ENCODE measurements at places on chromosomes 1 and 21.

- DNase-seq = no peak
Observed at GRCh38 chr1:184775329-184775728, 20.7 kb upstream of the EDEM3 start.

GRCh38 chr1:30250338-30250983 is 472.9 kb downstream of the MATN1 start:
- DNase-seq = no peak

GRCh38 chr1:12034381-12034801 is 15.1 kb downstream of the MIIP start:
- no peak for DNase-seq

- DNase-seq = peak; percentile 41
Observed at GRCh38 chr1:41812051-41812450, 106.7 kb downstream of the HIVEP3 start.

GRCh38 chr1:24905979-24906720 is 23.9 kb downstream of the RUNX3 start:
- DNase-seq = no peak

DNA sequence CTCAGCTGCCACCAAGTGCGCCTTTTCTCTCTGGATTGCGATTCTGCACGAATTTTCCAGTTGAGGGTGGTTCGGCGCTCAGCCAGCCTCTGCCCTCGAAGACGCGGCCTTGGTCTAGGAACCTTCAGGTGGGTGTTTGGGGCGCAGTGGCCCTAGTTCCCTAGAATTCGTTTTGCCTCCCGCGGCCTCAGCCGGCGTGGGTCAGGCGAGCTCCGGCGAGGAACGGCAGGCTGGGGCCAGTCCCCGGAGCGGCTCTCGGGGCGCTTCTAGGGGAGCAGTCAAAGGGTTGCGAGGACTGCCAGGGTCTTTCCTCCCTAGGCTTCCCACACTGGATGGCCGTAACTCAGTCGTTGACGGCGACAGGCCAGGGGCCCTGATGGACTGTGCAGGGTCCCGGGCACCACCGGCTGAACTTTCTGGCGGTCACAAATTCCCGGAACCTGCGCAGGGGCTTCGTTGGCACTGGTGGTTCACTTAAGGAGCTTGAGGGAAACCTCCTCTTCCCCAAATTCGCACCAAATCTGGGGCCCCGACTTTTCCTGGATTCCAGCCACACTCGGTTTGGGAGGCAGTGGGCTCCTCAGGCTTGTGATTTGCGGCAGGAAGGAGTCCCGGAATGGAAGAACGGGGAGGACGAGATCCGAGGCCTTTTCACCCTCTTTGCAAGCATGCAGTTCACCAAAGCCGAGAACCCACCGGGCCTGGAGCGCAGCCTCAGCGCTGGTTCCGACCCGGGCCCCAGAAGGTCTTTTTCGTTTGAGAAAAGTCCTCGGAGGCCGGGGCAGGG is 1.2 kb downstream of the DMBX1 start:
- no peak for DNase-seq

GRCh38 chr21:45385549-45386050 is 19.4 kb upstream of the COL18A1 start:
- DNase-seq = no peak

DNA sequence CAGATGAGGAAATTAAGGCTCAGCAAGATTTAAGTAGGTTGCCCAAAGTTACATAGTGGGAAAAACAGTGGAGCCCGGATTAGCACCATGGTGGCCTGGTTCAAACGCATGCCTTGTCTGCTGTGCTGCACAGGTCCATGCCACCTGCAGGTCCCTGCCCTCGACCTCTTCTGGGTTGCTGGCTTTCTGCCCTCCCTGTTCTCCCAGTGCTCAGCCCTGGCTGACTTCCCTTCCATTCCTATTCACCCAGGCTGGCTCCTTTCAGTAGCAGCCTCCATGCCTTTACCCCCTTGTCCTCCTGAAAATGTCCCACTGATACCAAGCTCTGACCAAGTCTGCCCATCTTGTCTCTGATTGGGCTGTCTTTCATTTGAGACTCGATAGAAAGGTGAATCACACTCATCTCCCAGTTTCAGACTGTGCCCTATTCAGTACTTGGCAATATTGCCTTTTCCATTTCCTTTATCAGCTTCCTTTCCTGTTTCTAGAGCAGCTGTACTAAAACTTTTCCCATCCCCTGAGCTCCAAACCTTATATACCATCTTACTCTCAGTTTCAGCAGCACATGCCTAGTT is 75.8 kb downstream of the ST3GAL3 start:
- no peak for DNase-seq

- no peak for DNase-seq
Observed at GRCh38 chr21:26112127-26112742, 58.3 kb downstream of the APP start.

- DNase-seq = no peak
Observed at GRCh38 chr21:38938769-38939168, 133.0 kb downstream of the ETS2 start.

DNA sequence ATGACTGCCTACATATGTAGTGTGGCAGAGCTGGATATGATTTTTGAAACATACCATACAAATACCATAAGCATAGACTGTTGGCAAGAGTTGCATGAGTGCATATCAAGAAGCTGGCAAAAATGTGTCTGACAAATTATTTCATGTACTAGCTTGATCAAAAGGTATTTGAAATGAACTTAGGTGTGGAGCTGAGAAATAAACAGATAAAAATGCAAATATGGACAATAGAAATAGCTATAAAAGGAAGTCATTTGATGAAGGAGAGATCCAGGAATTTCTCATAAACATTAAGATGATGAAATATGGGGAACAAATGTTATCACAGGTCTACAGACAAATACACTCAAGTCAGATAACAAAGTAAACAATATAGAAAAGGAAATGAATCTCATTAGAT is 609.1 kb downstream of the PTPRC start:
- DNase-seq = no peak

Data from AG09309 (cell line).